Activated CD8-positive, alpha-beta memory T cell treated with anti-CD3 and anti-CD28 coated beads, Interleukin-2, amount 10 ng/mL, durations not matched to agents 7 days and 5 days (primary cell): ENCODE measurements at places on chromosomes 3 and 15. TPM values are rescaled to one million over a fixed set of nuclear protein-coding genes. Genes with fewer than 3 reads are reported as not detected.

CLDN18 gene
- total RNA-seq, result not detected

EFCC1 gene
- 0.09 TPM for total RNA-seq

MYLK gene
- 0.96 TPM for total RNA-seq

TMEM266 gene
- total RNA-seq, result not detected

LMAN1L gene
- total RNA-seq, result not detected

CHST14 gene
- total RNA-seq, result 12.6 TPM

ATP10A gene
- 70.1 TPM for total RNA-seq
